ENCODE measurements at places on chromosomes 1 and 21.

DNA sequence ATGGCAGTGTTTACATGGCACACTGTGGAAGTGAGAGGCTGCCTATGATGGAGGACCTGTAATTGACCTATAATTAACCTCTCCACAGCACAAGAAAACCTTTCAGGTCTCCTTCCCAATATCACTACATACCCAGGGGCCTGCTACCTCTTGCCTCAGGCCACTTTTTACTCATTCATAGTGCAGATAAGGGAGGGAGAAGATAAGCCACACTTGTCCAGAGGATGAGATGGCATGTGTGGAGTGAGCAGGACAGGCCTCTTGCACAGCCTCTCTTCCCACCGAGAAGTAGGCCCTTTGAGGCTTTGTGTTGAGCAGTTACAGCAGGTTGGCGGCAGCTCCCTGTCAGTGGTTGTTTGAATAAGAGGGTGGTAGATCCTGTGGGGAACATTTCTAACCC is 31.1 kb upstream of the IKBKE start:
- DNase-seq = no peak

- no peak for DNase-seq
Observed at GRCh38 chr1:88247666-88248065, 436.4 kb upstream of the PKN2 start.

DNA sequence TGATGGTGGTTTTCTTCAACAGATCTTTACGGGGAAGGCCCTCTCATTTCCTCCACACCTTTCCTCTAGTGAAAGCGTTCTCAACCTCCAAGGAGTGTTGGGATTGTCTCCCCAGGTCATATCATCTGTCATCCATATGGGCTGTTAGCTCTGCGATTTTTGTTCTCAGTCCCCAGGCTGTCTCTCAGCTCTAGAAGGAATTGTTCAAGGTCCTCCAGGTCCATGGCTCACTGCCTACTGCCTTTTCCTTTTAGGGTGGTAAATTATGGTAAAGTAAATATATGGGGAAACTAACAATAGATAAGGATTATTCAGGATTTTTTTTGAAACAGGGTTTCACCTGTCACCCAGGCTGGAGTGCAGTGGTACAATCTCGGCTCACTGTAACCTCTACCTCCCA is 37.6 kb downstream of the ELF3 start:
- DNase-seq = no peak

- peak; percentile 56 for DNase-seq
Observed at GRCh38 chr1:169546087-169546995, 39.9 kb downstream of the F5 start.

DNA sequence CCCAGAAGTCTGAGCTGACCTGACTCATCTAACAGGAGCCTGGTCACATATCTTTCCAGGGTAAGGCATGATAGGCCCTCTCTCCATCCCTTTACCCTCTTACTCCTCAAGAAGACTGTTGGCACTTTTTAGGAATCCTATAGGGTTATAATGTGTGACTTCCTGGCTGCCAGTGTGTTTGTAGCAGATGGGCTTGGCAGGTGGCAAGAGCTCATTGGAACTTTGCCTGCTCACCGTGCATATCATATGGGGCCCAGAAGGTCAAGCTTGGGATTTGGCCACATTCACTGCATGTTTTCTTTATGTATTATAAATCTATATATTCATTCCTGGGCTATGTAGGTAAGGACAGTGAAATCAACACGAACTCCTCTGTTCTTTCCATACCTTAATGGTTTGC is 5.2 kb downstream of the KAZN start:
- DNase-seq = no peak

- DNase-seq = no peak
Observed at GRCh38 chr1:111176678-111177077, 23.8 kb downstream of the DENND2D start.

- DNase-seq = no peak
Observed at GRCh38 chr1:205188596-205188995, 22.9 kb downstream of the DSTYK start.

- DNase-seq = peak; percentile 49
Observed at GRCh38 chr1:26126321-26127084, 14.9 kb downstream of the PDIK1L start.

GRCh38 chr1:231950331-231951128 is 323.9 kb downstream of the DISC1 start:
- DNase-seq = no peak

DNA sequence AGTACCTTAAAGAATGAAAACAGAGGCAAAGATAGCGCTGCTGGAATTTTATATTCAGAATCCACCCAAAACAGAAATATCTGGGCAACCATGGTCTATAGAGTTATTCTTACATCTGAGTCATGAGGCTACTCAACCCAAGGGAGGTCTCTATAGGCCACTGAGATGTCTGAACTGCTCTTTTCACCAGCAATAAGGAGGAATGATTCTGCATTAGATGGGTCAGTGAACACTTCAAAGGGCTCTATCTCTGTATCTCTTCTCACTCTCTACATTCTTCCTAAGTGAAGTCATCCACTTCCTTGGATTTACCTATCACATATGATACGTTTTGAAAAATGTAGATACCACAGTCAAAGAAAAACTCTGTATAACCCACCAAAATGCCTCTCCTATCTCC is 90.2 kb upstream of the NGF start:
- DNase-seq = no peak

DNA sequence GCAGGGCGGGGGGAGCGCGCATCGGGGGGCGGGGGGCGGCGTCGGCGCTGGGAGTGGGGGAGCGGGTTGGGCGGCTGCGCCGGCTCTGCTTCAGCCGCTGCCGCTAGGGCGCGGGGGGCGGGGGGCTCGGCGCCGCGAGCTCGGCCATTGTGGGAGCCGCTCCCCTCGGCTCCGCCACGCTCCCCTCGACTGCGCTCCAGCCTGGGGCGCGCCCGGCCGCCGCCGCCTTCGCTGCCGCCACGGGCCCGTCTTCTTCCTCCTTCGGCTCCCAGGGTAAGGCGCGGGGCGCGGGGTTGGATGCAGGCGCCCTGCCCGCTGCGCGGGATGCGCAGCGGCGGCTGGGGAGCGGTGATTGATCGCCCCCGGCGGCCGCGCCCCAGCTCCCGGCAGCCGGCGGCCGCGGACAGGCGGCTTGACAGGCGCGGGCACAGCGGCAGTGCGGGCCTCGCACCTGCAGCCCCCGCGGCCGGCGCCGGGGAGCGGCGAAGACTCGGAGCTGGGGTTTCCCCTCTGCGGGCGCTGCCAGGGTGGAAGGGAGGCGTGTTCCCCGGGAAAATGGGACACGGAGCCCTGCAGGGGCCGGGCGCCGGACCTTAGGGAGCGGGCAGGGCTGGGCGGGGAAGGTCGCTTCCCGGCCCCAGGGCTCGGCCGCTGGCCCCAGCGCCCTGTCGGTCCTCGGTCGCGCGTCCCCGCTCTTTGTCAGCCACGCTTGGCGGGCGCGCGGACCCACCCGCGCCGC is 55.3 kb downstream of the NDUFS5 start:
- no peak for DNase-seq

- DNase-seq = no peak
Observed at GRCh38 chr1:222373216-222373615, 174.7 kb downstream of the HHIPL2 start.

DNA sequence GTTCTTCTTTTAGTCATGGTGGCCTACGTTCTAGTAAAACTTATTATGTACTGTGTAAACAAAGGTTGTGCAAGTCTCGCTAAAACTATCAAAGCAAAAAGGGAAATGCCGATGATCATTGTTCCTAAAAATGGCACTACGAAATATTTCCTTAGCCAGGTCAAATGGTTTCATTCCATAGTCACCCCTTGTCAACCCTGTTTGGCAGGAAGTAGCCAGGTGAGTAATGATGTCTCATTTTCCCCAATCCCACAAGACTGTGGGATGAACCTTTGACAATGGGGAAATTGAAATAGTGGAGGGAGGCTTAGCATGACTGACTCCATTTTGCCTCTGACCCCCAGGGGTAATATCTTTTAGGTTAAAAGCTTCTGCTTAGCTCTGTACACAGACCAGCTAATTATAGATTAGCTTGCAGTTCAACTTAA is 5.6 kb upstream of the REN start:
- DNase-seq = no peak

- DNase-seq = no peak
Observed at GRCh38 chr1:174398246-174398645, 49.5 kb upstream of the GPR52 start.

DNA sequence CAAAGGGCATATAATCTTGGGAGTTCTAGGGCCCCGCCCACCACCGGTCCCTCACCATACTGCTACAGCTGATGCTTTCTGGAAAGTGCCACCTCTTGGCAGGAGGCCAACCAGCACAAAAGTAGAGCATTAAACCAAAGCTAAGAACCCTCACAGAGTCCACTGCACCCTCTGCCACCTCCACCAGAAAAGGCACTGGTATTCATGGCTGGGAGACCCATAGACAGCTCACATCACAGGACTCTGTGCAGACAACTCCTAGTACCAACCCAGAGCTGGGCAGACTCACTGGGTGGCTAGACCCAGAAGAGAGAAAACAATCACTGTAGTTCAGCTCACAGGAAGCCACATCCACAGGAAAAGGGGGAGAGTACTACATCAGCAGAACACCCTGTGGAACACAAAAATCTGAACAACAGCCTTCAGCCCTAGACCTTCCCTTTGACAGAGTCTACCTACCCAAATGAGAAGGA is 10.8 kb downstream of the THEM4 start:
- DNase-seq = peak; percentile 61

- no peak for DNase-seq
Observed at GRCh38 chr21:33899199-33899598, 16.4 kb downstream of the ATP5PO start.

DNA sequence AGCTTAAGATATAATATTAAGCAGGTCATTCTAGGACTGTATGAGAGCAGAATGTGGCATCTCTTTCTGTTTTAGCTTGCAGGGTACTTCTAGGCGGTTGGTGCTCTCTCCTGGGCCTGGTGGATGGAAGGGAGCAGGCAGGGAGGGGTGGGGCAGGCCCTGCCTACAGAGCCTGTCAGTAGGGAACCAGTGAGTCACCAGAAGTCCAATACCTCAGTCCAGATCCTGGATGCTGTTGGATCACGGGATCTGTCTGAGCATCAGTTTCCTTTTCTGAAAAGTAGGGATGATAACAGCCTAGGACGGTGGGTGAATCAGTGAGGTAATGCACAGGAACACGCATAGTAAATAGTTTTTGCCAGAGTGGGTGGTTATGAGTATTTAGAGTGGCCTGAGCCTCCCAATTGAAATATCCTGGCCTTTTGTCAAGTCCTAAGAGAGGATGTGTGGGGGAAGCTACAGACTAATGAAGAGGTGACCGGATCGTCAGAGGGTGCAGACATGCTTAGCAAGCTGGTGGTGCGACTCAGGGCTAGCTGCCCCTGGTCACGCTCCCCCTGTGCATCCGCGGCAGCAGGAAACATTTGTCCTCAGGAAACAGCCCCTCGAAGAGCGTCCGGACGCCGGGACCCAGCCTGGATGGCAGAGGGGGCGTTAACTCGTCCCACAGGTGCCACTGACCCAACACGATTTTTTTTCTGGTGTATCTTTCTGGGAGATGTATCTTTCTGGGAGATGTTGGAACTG is 23.9 kb downstream of the NAV1 start:
- no peak for DNase-seq

- DNase-seq = no peak
Observed at GRCh38 chr1:31879981-31880608, 58.1 kb downstream of the PTP4A2 start.

DNA sequence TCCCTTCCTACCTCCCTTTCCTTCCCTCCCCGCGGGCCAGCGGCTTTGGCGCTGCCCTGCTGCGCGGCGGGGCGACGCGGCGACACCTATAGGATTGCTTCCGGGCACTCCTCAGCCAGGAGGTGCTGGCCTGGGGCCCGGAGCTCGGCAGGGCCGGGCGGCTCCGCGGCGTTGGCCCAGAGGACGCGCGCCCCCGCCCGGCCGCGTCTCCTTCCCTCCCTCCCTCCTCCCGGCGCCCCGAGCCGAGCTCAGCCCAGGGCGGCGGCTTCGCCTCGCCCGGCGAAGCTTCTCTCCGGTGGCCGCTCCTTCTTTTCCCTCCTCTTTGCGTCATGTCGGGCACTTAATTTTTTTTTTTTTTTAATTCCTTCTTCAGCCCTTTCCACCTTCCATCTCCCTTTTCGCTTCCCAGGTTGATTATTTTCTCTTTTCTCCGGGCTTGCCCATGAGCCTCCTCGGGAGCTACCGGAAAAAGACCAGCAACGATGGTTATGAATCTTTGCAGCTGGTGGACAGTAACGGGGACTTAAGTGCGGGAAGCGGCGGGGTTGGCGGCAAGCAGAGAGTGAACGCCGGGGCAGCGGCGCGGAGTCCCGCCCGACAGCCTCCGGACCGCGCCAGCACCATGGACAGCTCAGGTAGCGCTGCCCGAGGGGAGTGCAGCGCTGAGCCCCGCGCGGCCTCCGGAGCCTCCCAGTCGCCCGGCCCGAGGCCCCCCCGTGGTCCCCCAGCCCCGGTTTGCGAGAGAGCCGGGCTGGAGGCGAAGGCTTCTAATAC is at the start of gene DNAJC6:
Gene DNAJC6 (plus strand): TSS at position 240 of the 774 bp plus-strand sequence. CDS start 203 bp downstream, at position 443.
- no peak for DNase-seq

DNA sequence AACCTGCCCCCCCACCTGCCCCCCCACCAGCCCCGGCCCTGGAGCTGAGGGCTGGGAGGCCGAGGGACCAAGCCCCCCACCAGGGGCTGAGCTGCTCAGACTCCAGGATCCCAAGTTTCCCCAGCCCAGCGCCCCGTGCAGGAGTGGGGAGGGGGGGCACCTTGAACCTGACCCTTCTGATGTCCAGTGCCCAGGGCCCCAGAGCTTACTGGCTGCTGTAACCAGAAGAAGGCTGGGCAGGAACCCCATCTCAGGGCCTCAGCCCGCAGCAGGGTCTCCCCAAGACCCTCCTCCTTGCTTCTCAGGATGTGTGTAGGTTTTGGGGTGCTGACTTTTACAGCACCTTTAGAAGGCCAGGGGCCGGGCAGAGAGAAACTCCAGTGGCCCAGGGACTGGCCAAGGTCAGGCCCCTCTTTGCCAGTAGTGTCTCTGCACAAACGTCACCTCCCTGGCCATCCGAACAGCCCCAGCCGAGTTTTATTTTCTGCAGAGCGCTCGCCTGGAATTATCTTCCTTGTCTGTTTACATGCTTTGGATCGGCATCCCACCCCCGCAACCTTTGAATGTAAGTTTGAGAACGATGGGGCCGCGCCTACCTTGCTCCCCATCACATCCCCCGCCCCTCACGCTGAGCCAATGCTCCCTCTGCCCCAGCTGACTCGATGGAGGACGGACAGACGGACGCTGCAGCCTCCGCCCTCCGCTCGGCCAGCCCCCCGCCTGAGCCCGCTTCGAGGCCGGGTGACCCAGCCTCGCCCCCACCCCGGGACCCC is 70.1 kb upstream of the CASZ1 start:
- no peak for DNase-seq

- DNase-seq = no peak
Observed at GRCh38 chr1:3736131-3736561, 16.1 kb upstream of the CCDC27 start.
